ENCODE measurements at places on chromosomes 13 and 19.

GRCh38 chr13:113229791-113230190, 20.4 kb downstream of the CUL4A start:
- DNase-seq, result no peak

DNA sequence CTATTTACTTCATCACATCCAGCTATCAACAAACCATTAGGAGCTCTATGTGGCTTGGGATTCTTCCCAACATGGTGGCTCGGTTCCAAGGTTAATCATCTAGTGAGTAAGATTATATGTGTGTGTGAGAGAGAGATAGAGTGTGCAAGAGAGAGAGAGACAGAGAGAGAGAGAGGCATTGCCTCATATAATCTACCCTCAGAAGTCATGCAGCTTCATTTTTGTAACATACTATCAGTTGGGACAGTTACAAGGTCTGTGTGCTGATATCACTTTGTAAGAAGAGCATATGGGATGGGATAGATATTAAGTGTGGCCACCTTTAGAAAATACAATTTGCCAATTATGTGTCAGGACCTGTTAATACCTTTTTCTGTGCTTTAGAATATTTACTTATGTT, 104.1 kb downstream of the NDFIP2 start:
- no peak for DNase-seq

DNA sequence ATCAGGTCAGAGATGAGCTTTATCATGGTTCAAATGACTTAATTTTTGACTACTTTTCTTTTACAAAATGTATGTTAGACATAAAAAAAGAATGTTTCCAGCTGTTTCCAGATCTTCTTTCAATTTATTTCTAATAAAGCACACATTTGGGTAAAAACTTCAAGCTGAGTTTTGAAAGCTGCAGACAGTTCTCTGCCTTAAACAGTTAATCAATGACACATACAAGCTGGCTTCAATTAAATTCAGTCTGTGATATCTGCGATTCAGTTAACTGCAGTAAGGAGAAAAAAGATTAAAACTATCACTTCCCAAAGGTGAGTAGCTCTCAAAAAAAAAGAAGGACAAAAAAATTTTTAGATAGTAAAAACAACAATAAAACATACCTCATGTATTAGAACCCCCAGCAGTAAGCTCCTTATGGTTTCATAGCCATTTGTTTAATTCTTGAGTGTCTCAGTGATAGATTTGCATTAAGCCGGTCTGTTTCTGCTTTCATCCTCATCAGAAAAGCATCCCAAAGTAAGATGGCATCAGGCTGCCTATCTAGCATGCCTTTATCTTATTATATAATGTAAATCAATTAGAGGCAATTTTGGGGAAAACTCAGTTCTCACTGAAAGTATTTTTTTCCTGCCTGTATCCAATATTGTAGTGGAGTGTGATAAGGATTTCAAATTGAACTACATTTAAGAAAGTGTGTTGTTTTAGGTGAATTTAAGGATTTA, 81.8 kb upstream of the STARD13 start:
- DNase-seq, result no peak

DNA sequence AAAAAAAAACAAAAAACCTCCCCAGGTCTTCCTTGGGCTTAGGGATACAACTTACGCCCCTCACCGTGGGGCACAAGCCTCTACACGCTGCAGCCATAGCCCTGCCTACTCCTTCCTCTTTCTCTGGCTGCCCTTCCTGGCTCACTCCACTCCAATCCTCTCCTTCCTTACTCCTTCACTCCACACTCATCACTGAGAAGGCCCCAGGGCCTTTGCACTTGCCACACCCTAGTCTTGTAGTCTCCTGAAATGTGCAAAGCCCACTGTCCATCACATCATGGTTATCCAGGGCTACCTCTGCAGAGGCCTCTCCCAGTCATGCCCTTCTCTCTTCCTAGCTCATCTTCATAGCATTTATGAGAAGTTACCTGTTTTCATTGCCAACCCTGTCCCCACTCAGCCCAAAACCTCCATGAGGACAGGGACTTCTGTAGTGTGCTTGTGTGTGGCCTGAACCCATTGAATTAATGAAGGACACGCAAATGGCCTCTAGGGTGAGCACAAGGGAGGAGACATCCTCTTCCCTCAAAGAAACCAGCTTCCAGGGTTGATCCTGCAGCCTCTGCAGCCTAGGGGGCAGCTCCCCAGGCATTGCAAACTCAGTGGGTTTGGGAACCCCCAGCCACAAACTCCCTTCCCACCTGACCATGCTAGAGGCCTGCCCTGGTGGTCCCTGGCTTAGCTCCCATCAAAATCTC, 7.9 kb upstream of the HSH2D start:
- DNase-seq, result no peak

DNA sequence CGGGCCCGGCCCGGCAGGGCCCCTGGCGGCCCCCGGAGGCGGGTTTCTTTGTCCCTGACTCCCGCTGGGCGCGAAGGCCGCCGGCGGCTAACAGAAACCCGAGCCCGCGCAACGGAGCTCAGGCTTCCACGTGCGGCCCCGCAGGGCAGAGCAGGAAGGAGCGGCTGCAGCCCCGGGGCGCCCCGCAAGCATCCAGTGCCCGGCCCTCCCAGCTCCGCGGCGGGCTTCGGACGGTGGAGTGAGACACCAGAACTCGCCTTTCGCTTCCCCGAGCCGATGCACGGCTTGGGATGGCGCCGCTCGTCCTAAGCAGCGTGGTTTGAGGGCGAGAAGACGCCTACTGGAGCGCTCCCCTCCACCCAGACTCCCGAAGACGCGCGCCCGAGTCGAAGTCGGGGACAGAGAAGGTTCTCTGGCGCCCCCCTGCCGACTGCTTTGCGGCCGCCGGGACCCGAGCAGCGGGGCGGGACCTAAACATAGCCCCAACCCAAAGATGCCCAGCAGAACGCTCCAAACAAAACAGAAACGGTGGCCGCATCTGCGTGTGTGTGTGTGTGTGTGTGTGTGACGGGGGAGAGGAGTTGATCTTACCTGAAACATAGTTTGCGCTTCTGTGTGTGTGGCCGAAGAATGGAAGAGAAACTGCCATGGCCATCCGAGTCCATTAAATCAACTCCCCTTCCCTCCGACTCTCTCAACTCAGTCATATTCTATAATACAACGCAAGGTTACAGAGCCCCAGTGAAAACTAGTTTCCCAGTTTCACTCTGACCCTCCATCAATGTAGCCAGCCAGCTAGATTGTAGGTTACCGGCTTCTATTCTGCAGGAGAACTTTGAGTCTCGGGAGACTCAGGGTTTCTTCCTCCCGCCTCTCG, 629 bp upstream of the FGF9 start:
- peak; percentile 73 for DNase-seq

GRCh38 chr13:110993788-110994187, 78.9 kb upstream of the ANKRD10 start:
- no peak for DNase-seq

GRCh38 chr19:13902993-13903555, 2.8 kb downstream of the BRME1 start:
- no peak for DNase-seq

DNA sequence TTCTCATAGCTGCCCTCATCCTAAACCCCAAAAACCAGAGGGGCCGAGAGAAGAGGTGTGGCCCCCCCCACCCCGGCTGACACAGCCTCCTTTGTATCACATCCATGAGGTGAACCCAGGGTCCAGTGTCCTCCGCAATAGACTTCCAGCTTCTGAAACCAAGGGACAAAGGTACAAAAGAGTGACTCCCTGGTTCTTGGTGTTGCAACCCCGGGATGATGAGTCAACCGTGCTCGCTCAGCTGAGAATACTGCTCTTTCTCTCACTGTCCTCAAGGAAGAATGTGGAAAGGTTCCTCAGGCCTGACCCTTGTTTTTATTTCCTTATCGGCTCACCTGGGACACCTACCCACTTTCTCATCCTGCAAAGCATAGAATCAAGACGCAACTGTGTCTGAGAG, 5.5 kb downstream of the SLC15A1 start:
- no peak for DNase-seq

DNA sequence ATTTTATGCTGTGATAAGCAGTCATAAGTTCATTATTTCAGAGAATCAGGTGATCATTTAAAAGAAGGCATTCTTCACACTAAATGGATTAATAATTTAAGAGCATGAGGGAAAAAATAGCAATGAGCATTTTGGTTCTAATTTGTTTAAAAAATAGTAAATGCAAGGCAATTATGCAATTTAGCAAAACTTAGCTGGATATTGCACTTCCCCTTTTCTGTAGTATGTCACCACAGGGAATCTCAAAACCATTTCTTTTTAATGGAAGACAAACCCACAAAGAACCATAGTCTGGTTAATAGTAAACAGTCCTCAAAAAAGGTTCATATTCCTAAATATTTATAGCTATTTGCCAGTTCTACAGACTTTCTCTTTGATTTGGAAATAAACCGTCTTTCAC, 30.2 kb downstream of the COG6 start:
- DNase-seq, result no peak

DNA sequence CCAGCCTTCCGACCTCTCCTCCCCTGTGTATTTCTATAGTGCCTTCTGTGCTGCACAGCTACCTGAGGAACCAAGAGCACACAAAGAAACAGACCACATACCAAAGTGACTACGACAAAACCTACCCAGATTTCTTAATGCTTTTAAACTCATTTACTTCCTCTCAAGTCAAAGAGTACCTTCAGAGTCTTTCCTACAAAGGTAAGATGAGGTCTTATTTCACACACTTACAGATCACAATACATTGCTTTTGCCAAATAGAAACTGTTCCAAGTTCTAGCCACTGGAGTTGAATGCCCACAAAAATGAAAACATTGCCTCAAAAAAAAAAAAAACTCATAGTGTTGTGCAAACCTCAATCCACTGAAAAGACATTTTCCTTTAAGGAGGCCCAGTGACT, 36.4 kb downstream of the TEX26 start:
- no peak for DNase-seq

DNA sequence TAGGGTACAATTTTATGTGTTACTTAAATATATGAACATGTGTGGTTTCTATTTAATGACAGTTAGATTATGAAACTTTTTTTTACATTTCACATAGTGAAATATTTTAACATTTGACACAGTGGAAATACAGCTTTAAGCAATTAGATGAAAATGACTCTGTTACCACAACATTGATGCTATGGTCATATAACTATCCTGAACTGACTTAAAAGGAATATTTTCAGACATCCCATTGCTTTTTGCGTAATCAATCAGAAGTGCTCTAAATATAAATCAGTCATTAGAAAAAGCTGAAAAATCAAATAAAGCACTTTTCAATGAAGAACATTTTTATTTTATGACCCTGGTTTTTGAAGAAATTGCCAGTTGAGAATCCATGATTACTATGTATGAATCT, 80.3 kb downstream of the UFM1 start:
- no peak for DNase-seq

- DNase-seq, result no peak
Measured at GRCh38 chr19:6220385-6221191, 59.2 kb downstream of the MLLT1 start.

DNA sequence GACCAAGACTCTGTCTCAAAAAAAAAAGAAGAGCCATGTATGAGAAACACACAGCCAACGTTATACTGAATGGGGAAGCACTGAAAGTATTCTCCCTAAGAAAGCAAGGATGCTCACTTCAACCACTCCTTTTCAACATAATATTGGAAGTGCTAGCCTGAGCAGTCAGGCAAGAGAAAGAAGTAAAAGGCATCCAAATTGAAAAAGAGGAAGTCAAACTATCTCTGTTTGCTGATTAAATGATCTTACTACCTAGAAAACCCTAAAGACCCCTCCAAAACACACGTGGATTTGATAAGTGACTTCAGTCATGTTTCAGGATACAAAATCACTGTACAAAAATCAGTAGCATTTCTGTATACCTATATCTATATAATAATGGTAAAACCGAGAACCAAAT, 16.2 kb downstream of the WBP4 start:
- DNase-seq, result no peak

DNA sequence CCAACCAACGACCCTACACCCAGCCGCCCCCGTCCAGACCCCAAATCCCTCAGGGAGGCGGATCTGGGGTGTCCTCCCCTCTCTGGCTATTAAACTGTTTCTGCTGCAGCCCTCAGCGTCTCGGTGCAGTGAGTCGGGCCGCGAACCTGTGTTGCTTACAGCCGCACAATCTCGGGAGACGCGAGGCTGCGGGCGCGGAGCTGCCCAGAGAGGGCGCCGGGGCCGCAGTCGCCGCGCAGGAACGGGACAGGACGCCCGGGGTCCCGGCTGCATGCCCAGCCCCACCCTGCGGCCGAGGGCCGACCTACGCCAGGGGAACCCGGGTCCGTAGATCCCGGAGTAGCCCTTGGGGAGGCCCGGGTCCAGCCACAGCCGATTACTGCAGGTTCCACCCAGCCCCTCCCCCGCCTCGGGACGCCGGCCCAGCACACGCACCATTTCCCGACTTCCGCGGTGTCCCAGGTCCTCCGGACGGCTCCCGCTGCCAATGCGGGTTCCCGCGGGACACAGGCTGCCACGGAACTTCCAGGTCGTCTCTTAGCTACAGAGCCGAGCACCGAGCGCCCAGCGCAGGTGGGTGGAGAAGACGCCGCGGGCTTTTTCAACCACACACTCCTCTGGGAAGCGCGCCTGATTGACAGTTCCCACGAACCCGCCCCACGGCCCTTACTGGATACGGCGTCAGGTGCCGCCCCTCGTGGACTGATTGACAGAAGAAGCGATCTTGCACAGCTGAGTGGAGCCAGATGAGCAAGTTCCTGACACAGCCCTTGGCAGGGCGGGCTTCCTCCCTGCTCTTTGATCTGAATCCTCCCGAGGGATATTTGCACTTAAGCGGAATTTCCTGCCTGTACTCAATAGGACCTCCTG, at the start of gene ZNF799:
TSS of gene ZNF799 (minus strand) at position 639 of the 870 bp plus-strand sequence. CDS start at position 438, 201 bp downstream.
- DNase-seq, result peak; percentile 90

DNA sequence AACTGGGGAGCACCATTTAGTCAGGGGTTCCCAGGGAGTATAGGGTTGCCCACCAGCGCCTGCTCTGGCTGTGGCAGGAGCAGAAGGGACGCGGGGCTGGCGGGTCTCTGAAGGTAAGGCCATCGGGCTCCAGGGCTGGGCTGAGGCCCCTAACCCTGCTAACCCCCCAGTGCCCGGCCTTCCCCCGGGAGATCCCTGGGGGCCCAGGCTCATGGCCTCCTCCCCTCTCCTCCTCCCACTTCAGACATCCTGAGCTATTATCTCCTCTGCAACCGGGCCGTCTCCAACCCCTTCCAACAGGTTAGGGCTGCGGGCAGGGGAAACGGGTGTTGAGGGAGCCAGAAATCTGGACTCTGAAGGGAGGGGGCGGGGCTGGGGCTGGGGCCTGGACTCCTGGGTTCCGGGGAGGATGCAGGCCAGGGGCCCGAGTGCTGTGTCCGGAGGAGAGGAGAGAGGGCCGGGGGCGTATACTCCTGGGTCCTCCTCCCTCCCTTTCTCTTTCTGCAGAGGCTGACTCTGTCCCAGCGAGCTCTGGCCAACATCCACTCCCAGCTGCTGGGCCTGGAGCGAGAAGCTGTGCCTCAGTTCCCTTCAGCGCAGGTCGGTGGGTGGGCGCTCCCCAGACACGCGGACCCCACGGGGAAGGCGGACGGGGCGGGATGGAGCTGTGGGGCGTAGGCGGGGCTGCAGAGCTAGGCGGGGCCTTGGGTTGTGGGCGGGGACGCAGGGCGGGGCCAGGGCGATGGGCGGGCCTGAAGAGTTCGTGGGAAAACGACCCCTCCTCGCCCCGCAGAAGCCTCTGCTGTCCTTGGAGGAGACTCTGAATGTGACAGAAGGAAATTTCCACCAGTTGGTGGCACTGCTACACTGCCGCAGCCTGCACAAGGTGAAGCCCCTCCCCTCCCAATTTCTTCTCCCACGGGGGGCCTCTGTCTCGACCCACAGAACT, 15.3 kb downstream of the TTYH1 start:
- DNase-seq, result peak; percentile 37
